ENCODE measurements at places on chromosomes 7 and 10.

- no peak for DNase-seq
These were observed 540.1 kb upstream of the FZD8 start for GRCh38 chr10:36182179-36182566.

- no peak for DNase-seq
These were observed 859.6 kb upstream of the KCND2 start for GRCh38 chr7:119413314-119413805.

GRCh38 chr7:126079151-126079550 lies 1149.5 kb upstream of the POT1 start:
- DNase-seq = no peak

- DNase-seq = no peak
These were observed 177.8 kb downstream of the CSTF2T start for GRCh38 chr10:51521605-51522004.

DNA sequence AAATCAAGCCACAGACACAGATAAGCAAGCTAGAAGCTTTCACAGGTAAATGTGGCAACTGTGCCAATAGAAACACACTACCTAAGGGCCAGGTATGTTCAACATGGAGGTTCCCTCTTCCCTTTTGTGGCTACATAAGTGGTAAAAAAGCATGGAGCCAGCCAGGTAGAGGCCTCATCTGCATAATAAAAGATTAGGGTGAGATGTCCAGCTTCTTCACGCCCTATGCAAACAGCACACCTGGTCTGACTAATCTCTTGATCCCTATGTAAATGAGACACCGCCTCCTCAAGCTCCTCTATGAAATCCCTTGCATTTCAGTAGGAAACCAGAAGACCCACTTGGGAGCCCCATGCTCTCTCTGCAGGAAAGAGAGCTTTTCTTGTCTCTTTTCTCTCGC lies 282.2 kb downstream of the NEBL start:
- DNase-seq = no peak

DNA sequence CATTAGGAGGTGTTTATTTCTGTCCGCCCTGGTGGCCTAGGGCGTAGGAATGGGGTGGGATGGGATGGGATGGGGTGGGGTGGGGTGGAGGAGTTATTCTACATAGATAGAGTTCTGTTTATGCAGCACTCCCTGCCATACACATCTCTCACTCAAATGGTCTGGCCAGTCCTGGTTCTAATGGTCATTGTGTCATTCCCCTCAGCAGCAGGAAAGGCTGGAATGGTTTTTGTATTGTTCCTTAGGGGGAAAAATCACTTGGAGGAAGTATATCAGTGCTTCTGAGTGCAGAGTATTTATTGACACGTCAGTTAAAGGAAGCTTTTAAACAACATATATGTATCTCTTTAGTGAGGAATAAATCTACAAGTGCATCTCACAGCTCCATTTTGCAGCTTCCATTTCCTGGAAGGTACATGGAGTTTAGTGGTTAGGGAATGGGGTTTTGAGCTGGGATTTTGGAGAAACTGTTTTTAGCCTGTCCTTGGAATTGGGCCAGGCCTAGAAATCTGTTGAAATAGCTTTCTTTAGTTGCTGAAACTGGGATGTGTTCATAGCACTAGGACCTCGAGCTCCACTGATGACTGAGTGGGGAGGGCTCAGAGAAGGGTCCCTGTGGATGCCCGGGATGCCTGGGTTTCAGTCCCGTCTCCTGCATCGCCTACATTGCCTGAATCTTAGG lies 8.3 kb downstream of the TSPAN14 start:
- DNase-seq = no peak

- DNase-seq = no peak
These were observed 12.9 kb upstream of the VIM start for GRCh38 chr10:17214971-17215781.

GRCh38 chr10:120375666-120376065 lies 81.4 kb upstream of the PLPP4 start:
- DNase-seq = no peak

DNA sequence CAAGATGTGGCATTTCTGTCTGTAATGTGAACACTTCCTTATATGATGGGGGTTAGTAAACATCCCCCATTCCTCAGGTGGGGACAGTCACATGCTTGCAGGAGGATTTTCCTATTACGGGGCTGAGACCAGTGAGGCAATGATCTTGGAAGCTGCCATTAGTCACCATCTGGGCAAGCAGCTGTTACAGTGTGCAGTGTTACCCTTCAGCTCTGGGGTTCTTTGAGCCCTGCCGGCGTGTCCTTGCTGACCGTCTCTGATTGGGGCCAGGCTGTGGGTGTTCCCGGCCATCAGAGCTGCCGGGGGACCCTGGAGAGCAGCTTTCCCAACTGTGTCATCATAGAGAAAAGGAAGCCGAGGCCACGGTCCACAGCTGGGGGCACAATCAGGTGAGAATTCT lies 126.8 kb upstream of the FAM20C start:
- DNase-seq = no peak

DNA sequence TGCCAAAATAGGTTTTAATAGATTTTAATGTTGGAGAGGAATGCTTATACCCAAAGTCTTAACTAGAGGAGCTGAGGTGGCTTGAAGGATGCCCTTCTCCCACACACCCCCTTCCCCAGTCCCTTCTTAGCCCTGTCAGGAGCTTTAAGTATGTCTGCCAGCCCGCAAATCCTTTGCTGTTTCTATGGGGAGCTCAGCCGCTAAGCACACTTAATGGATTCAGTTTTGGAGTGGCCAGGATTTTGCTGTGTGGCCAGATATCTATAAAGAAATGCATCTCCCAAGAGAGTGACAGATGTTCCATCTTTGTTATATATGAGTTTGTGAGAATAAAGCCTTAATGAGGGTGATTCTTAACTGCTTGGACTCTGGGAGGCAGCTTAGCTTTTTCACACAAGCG lies 152.9 kb upstream of the ZNF32 start:
- no peak for DNase-seq

- peak; percentile 42 for DNase-seq
These were observed 92.4 kb downstream of the KIF20B start for GRCh38 chr10:89793649-89794254.

DNA sequence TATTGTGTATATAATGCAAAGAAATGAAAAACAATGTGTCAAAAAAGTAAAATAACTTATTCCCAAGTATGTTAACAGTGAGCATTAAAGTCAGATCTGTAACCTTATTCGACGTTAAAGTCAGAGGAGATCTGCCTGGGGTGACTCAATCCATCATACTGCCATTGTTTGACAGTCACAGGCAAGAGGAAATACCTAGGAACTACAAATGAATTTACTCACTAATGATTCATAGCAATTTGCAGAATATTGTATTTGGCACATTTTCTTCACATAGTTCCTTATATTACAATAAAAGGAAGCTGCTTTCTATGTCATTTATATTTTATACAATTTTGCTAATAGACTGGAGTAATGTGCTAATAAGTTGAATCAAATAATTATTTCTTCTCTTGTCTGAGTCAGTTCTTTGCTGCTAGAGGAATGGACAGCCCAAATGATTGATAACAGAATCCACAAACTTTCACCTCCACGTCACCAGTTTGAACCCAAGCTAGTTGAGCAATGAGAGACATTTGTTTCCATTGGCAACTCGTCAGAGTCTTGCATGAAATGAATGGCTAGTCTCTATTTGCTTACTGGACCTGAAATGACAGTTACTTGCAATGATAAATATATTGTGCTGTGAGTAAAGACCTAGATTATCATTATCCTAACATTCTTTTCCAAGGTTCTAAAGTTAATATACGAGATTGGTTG lies 48.5 kb upstream of the TMEM106B start:
- no peak for DNase-seq

GRCh38 chr10:70908406-70909296 lies 20.3 kb upstream of the PCBD1 start:
- no peak for DNase-seq

GRCh38 chr10:27730041-27730440 lies 15.6 kb downstream of the MKX start:
- no peak for DNase-seq

GRCh38 chr10:11272915-11273389 lies 255.3 kb downstream of the CELF2 start:
- no peak for DNase-seq

DNA sequence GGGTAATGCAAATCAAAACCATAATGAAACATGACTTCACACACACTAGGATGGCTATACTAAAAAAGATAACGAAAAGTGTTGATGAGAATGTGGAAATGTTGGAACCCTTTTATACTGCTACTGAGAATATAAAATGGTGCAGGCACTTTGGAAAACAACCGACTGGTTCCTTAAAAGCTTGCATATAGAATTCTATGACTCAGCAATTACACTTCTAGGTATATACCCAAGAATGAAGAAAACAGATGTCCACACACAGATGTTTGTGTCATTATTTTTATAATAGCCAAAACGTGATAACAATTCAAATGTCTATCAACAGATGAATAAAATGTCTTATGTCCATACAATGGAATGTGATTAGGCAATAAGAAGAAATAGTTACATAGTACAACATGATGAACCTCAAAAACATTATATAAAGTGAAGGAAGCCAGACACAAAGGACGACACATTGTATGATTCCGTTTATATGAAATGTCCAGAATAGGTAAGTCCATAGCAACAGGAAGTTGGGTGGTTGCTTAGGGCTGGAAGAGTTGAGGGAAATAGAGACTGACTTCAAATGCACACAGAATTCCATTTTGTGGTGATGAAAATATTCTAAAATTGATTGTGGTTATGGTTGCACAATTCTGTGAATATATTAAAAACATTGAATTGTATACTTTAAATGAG lies 148.3 kb upstream of the PHYHIPL start:
- DNase-seq = no peak

- DNase-seq = no peak
These were observed 94.3 kb upstream of the IL6 start for GRCh38 chr7:22632674-22633073.

DNA sequence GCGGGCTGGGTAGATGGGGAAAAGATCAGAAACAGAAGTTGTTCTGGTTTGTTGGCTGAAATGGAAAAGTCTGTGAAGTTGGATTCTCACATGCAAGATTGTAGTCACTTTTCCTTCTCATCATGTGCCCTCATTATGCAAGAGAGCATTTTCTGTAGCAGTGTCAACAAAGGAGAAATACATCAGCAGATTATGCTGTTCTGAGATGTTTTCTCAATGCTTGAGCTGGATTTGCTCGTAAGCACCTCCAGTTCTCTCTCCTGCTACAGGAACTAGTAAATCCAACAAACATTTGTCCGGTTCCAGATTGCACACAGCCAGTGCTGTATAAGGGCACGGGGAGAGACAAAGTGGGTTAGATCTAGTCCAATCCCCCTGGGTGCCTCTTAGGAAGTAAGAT lies 90.0 kb downstream of the GATA3 start:
- no peak for DNase-seq

- DNase-seq = no peak
These were observed 21.6 kb upstream of the ADAMTS14 start for GRCh38 chr10:70650718-70651117.

DNA sequence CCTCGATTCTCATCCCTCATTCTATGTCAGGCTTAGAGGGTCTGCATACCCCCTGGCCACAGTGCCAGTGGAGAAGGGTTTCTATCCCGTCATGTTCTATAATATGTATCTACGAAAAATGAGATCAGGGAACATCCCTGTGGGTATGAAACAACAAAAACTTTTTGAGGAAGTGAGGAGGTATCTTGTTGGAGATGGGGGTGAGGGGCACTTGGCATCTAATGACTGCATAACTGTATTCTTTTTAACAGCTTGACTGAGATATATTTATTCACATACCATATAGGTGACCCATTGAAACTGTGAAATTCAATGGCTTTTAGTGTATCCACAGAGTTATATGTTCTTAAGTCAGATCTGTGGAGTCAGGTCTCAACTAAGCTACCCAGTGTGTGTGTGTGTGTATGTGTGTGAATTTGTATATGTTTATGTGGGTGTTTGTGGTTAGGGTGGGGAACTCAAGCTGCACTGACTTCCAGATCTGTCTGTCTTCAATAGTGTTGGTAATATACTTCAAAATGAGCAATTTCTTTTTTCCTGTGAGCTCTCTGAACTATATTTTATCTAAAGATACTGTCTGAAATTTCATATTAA lies 528.9 kb downstream of the CNTNAP2 start:
- DNase-seq = no peak

- DNase-seq = no peak
These were observed 1.6 kb downstream of the HOXA6 start for GRCh38 chr7:27145914-27146412.

DNA sequence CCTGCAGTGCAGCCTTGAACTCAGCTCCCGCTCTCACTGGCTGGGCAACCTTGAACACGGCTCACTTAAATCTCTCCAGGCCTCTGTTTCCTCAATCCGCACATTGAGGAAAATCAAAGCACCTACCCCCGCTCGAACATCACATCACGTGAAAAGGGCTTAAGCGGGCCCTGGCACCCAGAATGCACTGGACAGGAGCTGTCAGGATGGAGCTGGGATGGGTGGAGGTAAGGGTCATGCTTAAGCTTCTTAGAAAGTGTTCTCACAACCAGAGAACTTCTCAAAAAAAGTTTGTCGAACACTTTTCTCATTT lies 55.7 kb upstream of the MGMT start:
- DNase-seq = no peak

DNA sequence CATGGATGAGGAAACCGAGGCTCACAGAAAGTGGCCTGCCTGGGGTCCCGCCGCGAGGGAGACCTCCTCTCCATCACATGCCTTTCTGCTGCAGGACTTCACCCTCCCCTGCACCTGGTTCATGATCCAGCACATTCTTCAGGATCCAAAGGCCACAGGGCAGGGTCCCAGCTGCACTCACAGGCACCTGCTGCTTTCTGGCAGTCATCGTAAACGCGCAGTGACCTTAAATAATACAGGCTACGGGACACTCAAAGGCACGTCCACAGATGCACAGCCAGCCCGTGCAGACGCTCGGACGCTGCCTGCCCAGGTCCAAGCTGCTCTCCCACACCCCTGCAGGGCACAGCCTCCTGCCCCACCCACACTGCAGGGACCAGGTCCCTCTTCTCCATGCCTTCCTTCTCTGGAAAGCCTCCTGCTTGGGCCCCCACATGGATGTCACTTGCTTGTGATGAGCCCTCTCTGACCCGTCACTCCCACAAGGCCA lies 49.9 kb downstream of the CALML3 start:
- peak; percentile 93 for DNase-seq

DNA sequence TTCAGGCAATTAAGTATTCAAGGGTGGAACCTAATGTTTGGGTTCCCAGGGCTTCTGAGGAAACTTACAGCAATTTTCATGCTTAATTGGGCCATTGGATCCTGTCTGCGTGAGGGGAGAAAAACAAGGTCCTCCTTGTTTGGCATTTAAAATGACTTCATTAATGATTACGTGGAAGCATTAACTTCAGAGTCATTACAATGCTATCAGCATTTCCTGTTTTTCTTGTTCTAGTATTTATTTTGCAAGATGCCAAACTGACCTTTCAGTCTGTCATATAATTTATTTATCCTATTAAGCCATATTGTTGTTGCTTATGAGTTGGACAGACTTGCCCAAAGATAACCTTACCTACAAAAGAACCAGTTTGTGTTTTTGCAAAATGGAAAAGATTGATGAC lies 324.1 kb upstream of the LRRN3 start:
- peak; percentile 16 for DNase-seq

GRCh38 chr10:4720463-4720862 lies 105.5 kb upstream of the AKR1E2 start:
- no peak for DNase-seq

- no peak for DNase-seq
These were observed 143.2 kb downstream of the SH3PXD2A start for GRCh38 chr10:103712146-103712545.

GRCh38 chr10:127338399-127339110 lies 142.2 kb upstream of the INSYN2A start:
- DNase-seq = no peak

Measured in large intestine (tissue), 12 donors.